ENCODE measurements at places on chromosomes 6 and 20.

GRCh38 chr20:9490631-9491030, 23.8 kb upstream of the LAMP5 start:
- DNase-seq: no peak

DNA sequence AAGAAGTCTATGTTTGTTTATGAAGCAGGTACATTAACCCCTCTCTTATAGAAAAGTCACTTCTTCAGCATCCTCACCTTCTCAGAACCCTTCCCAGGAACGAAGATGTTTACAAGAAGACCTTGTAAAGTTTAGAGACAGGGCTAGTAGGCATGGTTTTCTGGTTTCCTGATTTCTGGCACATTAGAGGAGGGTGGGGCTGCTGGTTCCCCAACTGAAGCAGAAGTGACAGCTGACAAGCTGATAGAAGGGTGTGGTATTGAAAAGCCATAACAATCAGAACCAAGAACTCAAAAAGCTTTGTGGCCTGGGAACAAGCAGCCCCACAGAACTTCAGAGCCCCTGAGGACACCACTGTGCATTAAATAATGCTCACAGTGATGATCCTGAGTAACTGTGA, 91.2 kb downstream of the RTN4IP1 start:
- no peak for DNase-seq

- DNase-seq: peak; percentile 79
Measured at GRCh38 chr20:50366270-50367103, 143.7 kb upstream of the PTPN1 start.

GRCh38 chr6:131212913-131213312, 77.6 kb downstream of the AKAP7 start:
- no peak for DNase-seq

DNA sequence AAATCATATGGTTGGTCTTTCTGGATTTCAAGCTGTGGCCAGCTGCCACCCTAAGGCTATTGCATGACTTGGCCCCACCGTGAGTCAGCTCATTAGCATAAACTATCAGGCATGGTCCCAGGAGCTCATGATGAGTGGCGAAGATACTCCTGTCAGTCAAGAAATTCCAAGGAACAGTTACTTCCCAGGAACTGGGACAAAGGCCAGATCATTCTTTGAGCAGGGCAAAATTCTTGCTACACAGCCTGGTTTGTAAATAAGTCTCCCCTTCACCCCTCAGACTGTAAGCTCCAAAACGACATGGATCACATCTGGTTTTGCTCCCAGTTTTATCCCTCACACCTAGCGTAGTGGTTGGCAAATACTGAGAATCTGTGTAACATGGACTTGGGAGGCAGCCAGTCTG, 33.0 kb upstream of the KIAA1586 start:
- DNase-seq: no peak

DNA sequence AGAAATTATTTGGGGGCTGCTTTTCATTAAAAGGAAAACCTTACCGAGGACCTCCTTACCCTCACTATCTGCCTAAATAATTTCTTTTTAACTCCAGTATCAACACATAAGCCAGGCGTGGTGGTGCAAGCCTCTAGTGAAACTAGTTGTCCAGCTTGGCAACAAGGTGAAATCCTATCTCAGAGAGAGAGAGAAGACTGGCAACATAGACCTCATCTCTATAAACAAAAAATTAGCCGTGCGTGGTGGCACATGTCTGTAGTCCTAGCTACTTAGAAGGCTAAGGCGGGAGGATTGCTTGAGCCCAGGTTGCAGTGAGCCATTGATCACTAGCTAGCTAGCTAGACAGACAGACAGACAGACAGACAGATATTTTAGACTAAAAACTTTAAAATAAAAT, 92.5 kb downstream of the ARMC2 start:
- DNase-seq: no peak

DNA sequence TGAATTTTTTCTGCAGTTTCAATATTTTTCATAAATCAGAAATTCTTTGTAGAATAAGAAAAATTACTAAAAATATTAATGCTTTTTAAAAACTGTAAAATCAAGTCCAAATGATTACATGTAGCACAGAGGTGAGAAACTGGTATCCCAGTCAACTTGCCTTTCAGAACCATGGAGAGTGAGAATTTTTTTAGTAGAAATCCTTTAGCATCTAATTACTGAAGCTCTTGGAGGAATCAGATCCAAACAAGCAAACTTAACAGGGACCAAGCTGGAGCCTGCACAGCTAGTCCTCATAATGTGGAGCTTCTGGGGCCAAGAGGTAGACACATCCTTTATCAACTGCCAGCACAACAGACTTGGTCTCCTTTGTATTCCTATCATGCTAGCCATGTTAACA, 724.5 kb downstream of the TFAP2A start:
- no peak for DNase-seq

DNA sequence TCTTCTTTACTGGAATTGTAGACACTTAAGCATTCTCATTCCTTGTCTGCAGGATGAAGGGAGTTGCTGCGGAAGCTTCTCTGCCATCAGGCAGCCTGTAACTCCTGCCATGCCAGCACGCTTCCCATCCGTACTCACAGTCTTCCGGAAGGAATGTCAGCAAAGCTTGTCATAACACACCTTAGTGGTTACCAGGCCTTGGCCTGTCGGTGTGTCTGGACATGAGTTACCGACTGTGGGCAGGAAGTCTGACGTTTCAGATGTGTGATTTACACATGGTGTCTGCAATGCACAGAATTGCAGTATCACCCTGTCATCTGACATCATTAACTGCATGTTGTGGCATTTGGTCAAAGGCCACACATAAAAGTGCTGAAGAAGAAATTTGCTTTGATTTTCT, 102.2 kb downstream of the SLC24A3 start:
- no peak for DNase-seq

All from brain (organoid and tissue), 16 donors.